ENCODE measurements at places on chromosomes 7 and 10. TPM values are rescaled to one million over a fixed set of nuclear protein-coding genes. Genes with fewer than 3 reads are reported as not detected.

The ERVW-1 gene
- total RNA-seq, result not detected

The BMI1 gene
- total RNA-seq, result 43.4 TPM

The HMX2 gene
- not detected for total RNA-seq

The HYAL4 gene
- total RNA-seq, result not detected

The FAM25A gene
- not detected for total RNA-seq
